ENCODE measurements at places on chromosomes 7 and 10.
A peak's percentile ranks its signal among the peaks of the same experiment; 100 is the strongest.

- peak; percentile 94 for DNase-seq
These were observed 103.1 kb upstream of the RPA3 start for GRCh38 chr7:7821517-7821916.

- DNase-seq = no peak
These were observed 256.3 kb downstream of the GRID1 start for GRCh38 chr10:86110156-86110786.

DNA sequence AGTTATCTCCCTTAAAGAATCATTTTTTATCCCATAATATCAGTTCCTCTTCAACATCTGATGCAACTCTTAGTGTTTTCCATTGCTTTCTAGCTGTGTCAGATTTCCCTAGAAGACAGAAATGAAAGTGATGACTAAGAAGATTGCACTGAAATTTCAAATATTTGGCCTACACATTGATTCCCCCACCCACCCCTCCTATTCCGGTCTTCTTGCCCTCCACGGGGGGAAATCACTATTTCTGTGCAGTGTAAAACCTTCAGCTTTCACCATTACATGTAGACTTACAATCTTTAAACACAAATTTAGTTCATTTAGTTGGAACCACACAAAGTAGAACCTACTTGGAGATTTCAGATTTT lies 63.7 kb upstream of the IL6 start:
- DNase-seq = no peak

DNA sequence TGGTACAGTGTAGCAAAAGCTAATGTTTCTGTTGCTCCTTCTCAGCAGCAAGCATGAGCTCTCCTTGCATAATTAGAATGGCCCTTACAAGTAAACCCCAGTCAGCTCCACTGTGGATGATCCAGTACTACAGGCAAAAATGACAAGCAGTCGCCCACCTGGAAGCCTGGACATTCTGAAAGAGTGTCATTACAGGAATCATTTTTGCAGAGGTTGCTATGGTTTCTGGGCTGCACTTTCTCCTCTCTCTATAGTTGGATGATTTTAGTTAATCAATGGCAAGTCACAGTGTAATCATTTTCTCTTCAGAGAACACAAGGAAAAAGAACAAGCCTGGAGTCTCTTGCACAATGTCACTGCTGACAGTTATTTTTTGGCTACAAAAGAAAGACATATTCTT lies 102.9 kb upstream of the MYO3A start:
- no peak for DNase-seq

GRCh38 chr7:143406002-143406357 lies 2.7 kb downstream of the EPHA1 start:
- no peak for DNase-seq

DNA sequence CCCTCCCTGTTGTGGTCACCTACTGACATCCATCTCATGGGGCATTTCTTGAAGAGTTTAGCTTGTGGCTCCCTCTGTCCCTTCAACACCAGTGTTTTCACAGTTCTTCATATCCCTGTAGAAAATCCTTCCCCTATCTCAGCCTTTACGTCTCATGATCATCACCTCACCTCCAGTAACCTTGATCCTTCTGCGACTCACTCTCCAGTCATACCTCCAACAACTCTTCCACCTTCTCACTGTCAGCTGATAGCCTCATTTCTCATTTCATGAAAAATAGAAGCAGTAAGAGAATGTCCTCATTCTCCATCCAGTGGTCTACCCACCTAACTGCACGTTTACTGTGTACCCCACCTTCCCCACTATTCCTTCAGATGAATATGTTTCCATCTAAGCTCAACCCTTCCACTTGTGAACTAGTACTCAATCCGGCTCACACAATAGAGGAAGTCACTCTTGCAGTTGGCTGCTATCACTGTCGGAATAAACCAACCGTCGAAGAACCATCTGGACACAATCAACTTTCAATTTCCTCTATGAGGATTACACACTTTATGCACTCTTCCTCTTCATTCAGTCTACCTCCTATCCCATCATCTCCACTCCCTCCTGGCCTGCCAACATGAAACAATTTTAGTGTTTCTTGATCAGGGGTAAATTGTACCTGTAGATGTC lies 256.0 kb downstream of the AHR start:
- DNase-seq = no peak

- no peak for DNase-seq
These were observed 31.8 kb downstream of the DOCK1 start for GRCh38 chr10:126937026-126937425.

GRCh38 chr7:152105205-152105604 lies 79.7 kb downstream of the GALNT11 start:
- no peak for DNase-seq
